Left kidney (tissue), 8 donors: ENCODE measurements at places on chromosomes 13 and 19.

DNA sequence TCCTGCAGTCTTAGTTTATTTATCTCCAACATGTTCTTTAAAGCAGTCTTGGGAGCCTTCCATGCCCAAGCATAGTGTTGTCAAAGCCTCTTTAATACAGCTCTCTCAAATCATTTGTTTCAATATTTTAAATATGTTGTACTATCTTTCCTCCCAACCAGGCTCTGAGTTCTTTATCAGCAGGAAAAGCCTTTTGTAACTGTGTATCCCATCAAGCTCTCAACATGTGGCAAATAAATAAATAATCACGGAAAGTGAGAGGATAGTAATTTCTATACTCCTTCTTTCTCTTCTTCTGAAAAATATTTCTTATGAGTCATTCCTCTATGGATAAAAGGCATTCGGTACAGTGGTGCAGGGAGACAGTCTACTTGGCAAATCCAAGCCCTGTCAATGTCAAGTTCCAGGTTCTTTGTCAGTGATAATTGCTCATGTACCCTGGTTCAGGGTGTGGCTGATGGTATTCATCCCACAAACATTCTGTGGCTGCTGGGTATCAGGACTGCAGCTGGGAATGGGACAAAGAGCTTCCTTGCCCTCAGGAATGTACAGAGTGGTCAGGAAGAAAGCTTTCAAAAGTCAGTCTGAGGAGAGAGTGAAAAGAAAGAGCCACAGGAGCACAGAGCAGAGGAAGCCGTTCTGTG, 384.3 kb downstream of the EFNB2 start:
- DNase-seq, result no peak

- no peak for DNase-seq
Measured at GRCh38 chr13:99279637-99280036, 21.5 kb upstream of the GPR18 start.

DNA sequence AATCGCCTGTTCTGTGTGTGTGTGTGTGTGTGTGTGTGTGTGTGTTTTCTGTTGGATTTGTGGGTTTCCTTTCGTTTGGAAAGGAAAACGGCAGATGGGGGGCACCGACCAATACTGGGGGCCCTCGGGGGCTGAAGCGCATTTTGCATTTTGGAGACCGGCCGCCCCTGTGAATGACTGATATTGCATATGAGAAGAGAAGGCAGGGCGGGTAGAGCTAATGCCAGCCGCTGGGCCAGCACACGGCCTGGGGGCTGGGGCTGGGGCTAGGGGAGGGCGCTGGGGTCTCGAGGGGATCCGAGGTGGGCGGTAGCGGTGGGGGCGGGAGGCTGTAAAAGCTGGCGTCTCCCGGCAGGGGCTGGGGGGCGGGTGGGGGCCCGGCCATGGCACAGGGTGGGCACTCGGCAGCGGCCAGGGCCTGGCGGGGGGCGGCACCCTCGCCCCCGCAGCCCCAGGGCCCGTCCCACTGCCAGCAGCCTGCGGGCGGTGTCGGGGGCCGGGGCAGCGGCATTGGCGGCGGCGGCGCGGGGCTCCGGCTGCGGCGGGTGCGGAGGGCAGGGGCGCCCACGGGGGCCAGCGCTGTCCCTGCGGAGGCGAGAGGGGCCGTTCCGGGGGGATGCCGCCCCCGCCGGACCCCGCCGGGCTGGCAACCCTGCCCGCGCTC, 11.2 kb downstream of the ANO8 start:
- DNase-seq, result no peak

- no peak for DNase-seq
Measured at GRCh38 chr19:8515317-8515716, 1.4 kb upstream of the ZNF414 start.

DNA sequence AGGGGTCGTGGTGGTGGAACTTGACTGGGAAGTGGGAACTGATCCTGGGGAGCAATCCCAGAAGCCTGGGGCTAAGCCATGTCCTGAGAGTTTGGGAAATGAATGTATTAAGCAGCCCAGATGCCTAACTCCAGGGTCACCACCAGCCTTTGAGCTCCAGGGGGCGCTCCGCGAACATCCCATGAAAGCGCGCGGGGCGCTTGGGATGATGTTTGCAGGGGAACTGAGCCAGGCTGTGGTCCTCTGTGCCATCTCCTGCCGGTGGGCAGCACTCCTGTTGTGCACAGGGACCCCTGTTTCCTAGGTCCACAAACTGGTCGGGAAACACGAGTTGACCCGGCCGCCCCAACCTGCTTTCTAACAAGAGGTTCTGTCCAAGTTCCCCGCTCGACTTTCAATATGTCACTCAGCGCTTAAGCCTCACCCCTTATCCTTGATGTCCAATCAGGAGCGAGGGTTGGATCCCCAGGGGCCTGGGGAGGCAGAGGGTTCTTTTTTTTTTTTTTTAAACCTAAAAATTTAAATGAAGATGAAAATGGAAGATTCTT, 14.4 kb downstream of the LEUTX start:
- DNase-seq, result peak; percentile 84

DNA sequence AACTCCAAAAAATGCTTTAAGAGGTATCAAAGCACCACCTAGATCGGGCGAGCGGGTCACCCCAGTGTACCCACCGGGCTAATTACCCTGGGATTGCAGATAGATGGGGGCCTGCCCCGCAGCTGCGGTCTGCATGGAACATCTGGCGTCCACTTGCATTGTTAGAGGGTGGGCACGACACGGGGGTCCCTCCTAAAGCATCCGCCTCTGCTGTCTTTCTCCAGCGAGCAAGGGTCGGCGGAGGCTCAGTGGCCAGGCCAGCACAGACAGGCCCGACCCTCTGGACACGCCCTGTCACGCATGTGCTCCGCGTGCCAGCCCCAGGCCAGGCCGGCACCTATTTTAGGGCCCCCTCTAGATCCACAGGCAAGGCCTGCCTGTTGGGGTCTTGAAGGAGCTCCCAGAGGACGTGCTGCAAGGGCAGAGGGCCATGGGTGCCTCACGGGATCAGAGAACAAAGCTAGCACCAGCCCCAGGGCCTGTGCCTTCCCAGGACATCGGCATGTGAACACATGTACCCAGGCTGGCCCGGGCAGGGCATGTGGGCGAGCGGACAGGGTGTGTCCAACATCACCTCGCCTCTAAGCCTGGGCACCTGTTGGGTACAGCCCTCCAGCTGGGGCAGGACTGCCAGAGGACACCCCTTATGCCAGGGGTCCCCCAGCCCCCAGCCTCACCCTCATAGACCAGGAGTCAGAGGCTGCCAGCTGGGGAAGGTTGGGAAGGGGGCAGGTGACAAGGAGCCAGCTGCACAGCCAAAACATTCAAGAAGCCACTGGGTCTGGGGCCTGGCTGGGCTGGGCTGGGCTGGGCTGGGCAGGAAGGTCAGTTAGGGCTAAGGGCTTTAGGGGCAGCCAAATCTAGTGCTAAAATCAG, 35.6 kb upstream of the NANOS3 start:
- DNase-seq, result no peak

DNA sequence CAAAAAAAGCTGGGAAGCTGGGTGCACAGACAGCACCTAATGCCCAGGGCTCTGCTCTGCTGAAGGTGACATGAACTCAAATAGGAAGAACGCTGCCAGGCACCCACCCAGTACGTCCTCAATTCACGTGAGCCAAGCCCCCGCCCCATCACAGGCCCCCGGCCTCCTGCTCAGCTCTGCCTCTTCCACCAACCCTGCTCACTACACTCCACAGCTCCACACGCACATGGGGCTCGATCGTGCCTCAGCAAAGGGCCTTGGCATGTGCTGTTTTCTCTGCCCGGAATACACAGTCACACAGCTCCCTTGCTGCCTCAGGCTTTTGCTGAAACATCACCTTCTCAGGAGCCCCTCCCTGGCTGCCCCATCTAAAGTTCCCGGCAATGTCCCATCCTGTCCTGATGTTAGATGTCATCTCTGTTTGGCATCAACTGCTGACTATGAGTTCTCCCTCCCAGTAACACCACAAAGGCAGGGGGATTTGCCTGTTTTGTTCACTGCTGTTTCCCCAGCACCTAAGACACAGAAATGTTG, 2.3 kb downstream of the ATP13A1 start:
- DNase-seq, result no peak

DNA sequence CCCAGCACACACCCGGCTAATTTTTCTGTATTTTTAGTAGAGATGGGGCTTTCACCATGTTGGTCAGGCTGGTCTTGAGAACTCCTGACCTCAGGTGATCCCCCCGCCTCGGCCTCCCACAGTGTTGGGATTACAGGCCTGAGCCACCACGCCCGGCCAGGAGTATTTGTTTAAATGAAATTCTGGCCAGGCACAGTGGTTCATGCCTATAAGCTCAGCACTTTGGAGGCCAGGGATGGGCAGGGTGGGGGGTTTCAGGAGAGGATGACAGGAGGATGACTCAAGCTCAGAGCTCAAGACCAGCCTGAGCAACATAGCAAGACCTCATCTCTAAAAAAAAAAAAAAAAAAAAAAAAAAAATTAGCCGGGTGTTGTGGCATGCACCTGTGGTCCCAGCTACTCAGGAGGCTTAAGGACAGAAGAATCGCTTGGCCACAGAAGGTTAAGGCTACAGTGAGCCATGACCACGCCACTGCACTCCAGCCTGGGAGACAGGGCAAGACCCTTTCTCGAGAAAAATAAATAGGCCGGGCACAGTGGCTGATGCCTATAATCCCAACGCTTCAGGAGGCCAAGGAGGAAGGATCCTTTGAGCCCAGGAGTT, 8.2 kb upstream of the DHDH start:
- DNase-seq, result no peak

- no peak for DNase-seq
Measured at GRCh38 chr19:4807188-4807587, 15.7 kb downstream of the FEM1A start.

DNA sequence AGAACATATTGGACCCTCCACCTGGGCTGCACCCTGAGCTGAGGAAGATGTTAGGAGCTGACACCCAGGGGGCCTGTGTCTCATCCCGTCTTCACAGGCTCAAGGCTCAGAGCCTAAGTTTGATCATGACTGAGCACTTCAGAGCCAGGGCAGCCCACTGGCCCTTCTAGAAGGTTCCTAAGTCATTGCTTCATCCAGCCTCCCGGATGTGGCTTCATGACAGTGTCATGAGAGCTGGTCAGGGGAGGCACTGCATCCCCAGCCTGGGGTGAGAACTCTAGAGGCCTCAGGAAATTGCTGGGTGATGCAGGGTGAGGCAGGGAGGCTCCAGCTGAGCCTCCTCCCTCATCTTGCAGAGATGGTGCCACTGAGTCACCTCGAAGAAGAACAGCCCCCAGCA, 24.9 kb upstream of the PIK3R2 start:
- no peak for DNase-seq

DNA sequence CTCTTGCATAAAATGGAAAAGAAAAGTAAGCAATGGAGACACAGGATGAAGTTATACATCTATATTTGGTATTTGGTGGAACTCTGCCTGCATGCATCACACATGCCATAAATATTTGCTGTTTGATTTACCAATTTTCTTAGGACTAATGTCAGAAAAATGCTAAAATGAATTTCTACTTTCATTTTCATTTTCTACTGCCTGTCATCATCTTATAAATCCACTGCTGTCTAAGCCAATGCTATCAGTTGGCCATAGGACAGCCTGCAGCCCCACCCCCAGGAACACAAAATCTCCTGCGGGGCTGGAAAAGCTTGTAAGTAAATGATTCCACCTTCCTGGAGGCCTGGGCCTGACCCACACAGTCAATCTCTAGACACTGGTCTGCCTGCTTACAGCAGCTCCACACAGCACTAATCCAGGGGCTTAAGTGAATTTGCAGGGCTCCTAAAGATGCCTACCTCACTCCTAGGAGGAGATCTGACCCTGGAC, 122.0 kb downstream of the ENOX1 start:
- peak; percentile 11 for DNase-seq

DNA sequence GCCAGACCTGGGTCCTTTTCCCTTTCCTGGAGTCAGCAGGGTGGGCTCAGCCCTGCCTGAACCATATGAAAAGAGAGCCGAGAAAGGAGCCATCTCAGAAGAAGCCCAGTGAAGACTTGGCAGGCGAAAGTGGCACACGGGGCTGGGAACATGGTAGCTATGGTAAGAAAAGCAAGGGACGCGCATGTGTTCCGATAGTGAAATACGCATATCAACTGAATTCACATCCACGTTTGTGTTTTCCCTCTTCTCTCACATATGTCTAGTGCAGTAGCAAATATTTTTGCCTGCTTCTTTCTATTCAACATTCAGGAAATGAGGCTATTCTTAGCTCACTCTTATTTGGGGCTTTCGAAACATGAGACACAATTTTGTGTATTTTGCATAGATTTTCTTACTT, 54.1 kb upstream of the PEG3 start:
- DNase-seq, result no peak

- no peak for DNase-seq
Measured at GRCh38 chr19:14152713-14153112, 16.3 kb upstream of the ASF1B start.

GRCh38 chr19:13152974-13153568, 2.9 kb downstream of the IER2 start:
- DNase-seq, result peak; percentile 98

DNA sequence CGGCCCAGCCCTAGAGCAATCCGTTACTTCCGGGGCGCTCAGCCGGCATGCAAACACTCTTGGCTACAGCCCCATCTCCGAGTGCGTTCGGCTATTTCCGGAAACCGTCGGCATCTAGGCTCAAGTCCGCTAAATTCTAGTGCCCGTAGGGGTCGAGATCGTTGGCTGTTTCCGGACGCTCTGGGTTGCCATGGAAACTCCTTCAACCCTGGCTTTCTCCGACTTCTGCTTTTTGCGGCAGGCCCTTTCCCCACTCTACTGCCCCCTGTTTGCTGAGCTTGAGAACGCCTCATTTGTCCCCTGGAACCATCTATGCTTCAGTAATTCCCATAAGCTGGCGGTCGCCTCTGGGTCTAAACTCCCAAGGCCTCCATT, 534 bp upstream of the PIK3R2 start:
- peak; percentile 98 for DNase-seq

DNA sequence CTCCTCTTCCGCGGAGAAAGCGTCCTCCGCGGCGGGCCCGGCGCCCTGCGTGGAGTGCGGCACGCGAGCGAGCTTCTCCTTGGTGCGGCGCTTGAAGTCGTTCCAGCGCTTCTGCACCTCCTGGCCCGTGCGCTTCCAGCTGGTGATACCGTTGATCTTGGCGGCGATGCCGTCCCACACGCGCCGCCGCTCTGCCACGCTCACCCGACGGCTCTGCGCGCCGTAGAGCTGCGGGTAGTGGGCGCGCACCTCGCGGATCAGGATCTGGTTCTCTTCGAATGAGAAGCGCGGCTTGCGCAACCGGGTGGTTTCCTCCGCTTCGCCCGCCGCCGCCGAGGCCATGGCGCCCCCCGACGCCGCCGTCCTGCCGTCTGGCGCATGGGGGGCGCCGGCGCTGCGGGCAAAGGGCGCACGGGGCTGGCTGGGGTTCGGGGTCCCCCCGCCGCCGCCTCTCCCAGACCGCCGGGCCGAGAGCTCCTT, 941 bp downstream of the MYPOP start:
- no peak for DNase-seq

DNA sequence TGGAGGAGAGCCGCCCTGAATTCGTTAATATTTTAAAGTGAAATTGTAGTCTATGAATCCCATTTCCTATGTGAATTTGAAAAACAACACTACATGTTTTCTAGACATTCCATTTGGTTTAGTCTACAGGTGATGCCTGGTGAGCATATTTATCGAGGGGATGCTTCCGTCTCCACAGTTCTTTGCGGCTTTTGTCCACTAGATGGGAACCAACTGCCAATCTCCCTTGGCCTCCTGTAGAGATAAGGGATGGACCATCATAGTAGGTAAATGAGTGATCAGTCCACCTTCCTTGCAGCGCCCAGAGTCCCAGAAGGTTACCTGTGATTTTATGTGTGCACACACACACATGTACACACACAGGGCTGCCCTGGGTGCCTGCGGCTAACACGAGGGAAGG, 289.8 kb upstream of the SOX21 start:
- DNase-seq, result no peak
